ENCODE measurements at places on chromosomes 2 and 18.

DNA sequence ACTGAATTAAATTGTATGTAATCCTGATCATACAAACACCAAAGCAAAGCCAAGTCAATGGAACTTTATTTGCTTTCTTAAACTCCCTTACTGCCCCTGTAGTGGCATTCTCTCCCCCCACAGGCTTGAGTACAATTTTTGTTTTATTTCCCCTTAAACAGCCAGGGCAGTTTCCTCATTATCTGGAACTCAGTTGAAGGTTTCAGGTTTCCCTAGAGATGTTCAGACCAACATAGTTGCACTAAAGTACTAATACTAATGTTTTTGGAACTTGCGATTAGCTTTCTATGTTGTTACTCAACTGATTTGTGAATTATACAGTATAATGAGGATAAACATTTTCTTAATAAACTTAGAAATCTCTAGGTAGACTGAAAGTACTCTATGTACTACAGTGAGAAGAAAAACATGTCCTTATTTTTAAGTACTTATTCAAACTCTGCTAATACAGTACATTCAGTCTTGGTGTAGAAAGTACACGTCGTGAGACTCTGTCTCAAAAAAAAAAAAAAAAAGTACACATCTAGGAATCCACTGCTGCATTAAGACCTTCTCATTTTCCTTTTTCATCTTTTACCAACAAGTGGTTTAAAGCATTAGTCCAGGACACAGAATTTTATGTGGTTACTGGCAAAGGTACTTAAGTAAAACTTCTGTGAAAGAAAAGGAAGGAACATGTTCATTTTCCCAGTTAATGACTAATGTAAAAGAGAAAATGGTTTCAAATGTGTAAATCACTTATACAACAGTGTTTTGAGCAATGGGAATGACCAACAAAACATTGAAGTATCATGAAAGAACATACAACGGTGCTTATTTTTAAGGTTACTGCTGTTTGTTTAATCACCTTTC is 209.5 kb upstream of the SMAD7 start:
- DNase-seq: no peak

GRCh38 chr2:235976516-235976915 is 191.7 kb downstream of the GBX2 start:
- no peak for DNase-seq

GRCh38 chr18:24138789-24139616 is at the start of gene CABYR:
CABYR (plus strand) TSS chr18:24139062; CDS start chr18:24143115, 4,053 bp downstream.
- no peak for DNase-seq

DNA sequence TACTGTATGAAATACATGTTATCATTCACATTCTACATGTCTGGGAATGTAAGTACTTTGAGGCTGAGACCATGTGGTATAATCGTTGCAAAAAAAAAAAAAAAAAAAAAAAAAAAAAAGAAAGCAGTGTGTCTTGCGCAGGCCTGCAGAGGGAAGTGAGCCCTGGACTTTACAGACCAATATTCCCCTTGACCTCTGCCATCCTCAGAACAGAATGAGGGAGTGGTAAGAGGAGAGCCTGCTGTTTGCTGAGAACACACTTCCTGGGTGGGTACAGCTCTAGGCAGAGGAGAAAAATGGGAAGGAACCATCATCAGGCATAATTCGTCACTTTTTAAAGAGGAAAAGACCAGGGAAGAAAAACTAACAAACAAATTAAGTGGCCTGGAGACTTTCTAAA is 28.8 kb upstream of the TBC1D8 start:
- DNase-seq: no peak

- no peak for DNase-seq
Observed at GRCh38 chr18:48162956-48163737, 232.7 kb upstream of the SMAD2 start.

GRCh38 chr2:219736209-219736608 is 108.8 kb downstream of the SLC4A3 start:
- peak; percentile 57 for DNase-seq

DNA sequence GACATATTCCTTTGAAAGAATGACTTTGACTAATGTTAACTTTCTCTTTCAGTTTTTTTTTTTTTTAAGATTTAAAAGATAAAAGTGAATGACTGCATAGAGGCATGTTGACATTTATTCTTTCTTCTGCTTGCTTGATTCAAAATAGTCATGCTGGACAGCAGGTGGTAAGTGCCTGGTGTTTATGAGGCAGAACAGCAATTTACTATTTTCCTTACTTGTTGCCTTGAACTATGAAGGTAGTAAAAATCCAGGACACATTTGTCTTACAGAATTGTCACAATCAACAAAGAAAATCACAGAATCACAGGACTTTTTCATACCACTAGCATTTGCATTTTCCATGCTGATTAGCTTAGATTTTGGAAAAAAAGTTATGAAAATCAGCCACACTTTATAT is 388.3 kb downstream of the CTNNA2 start:
- DNase-seq: no peak

DNA sequence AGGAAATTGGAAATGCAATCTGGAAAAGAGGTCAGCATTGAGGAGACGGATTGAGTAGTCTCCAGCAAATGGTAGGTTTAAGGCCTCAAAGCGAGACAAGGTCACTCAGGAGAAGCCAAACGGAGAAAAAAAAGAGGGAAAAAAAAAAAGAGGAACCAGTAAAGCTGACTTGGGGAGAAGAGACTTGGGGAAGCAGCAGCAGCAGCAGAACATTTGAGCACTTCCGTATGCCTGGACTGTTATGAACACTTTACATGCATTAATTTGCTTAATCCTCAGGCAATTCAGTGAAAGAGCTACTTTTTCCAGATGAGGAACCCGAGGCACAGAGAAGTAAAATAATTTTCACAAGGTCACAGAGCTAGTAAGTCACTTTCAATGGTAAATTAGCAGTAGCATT is 81.3 kb downstream of the OSBPL6 start:
- DNase-seq: no peak

DNA sequence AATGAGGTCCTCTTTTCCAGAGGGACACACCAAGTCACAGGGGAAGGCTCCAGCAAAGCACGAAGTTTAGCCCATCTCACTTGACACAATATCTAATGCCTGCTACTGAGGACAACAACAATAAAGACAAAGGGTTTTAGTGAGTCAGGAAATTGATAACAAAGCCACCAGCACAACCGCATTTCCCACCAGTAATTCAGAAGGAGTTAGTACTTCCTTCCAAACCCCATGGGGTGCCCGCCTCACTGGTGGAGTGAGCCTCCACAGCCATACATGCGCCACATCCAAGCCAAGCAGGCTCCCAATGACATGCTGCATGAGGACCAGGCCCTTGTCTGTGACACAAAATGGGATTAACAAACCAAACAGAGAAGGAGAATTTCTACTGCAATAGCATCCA is 40.1 kb downstream of the MRPL35 start:
- DNase-seq: no peak

DNA sequence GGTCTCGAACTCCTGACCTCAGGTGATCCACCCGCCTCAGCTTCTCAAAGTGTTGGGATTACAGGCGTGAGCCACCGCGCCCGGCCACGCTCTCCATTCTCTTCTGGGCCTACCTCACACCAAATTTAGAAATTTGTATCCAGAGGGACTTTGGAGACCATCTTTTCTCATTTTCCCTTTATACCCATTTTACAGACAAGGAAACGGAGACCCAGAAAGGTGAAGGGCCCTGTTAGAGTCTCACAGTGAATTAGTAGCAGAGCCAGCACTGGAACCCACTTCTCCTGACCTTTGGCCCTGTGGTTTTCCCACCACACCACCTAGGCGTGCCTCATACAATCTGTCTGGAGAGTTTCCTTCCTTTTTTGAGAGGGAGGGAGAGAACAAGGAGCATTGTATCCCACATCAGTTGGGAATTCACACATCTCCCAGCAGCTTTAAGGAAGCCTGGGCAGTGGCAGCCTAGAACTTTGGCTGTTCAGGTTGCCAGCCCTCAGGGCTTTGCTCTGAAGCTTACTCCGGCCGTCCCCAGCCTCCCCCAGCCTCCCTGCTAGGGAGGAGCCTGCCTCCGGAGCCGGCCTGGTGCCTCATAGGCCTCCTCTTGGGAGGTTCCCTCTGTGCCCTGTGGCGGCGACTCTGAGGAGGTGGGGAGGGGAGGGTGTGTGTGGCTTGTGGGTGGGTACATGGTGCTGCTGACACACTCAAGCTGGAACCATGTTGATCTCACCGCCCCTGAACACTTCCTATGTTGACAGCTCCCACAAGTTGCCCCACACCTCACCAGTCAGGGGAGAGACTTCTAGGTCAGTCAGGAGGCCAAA is 13.8 kb downstream of the FOSL2 start:
- no peak for DNase-seq

- DNase-seq: no peak
Observed at GRCh38 chr2:236045251-236046235, 122.6 kb downstream of the GBX2 start.

GRCh38 chr2:38293152-38293865 is 83.8 kb downstream of the ATL2 start:
- DNase-seq: no peak

- DNase-seq: no peak
Observed at GRCh38 chr2:20609349-20609994, 41.4 kb downstream of the HS1BP3 start.

GRCh38 chr2:11720752-11721151 is 25.7 kb upstream of the LPIN1 start:
- no peak for DNase-seq

- DNase-seq: no peak
Observed at GRCh38 chr18:23258566-23259469, 123.5 kb downstream of the CABLES1 start.

GRCh38 chr2:205411558-205411957 is 270.7 kb upstream of the NRP2 start:
- no peak for DNase-seq

DNA sequence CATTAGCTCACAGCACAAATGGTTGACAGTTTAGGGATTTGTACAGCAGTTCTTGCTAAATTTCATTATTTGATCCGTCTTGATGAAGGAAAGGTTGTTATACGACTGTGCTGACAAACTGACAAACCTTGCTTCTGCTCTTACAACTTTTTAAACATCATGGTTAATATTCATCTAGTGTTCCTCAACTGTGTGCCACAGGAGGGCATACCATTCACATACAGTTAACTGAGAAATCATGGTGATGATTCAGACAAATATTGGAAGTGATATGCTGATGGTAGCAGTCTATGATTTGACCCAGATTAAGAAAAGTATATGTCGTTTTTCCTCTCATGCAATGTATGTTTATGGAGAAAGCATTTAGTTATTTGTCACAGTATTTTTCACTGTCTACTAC is 129.8 kb upstream of the FSIP2 start:
- peak; percentile 40 for DNase-seq

- DNase-seq: no peak
Observed at GRCh38 chr2:215431778-215432758, 3.8 kb downstream of the FN1 start.

GRCh38 chr2:30392097-30392496 is 54.9 kb upstream of the LCLAT1 start:
- no peak for DNase-seq

DNA sequence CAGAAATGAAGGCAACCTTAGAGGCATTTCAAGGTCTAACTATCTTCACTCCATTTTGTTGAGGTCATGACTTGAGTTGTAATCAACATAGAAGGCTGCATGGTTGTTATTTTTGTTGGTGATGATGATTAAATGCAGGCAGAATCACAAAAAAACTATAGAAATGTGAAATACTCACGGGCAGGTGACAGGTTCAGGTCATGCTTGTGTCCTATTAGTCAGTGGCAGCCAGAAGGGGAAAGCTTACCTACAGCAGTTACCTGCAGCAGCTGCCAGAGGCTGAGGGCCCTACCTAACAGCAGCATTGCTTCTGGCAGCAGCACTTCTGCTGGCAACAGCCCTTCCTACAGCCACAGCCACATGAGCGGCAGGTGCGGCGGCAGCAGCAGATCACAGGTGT is 394 bp downstream of the SCYGR3 start:
- no peak for DNase-seq

DNA sequence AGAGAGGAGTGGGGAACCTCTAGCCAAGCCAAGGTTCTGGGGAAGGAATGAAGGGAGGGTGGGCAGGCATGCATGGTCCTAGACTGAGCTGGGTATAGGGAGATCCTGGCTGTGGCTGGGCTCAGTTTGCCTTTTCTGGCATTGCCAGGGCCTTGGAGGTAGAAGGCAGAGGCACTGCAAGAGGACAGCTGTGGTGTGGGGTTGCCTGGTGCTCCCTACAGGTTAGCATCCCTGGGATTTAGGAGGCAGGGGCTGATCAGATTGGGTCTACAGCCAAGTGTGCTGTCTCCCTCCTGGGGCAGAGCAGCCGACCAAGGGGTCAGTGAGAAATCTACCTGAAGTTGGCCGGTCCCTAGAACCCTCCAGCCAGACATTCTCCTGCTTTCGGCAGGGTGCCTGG is 15.9 kb downstream of the ABCG8 start:
- no peak for DNase-seq

DNA sequence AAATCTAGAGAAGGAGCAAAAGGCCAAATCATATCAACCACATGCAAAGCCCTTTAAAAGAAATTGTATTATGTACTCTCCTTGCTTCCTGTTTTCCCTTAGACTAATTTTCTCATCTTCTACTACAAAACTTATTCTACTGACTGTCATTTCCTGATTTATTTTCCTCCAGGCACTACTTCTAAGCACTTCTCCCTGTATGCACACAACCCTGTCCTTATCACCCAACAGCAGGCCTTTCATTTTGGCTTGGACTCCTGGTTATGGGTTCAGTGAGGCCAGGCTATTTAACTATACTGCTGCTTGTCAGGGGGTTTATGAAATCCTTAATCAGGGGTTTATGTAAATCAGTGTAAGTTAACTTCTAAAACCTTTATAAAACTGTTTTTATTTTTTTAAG is 205.1 kb upstream of the FAM98A start:
- no peak for DNase-seq

- DNase-seq: no peak
Observed at GRCh38 chr18:61719671-61720070, 173.1 kb downstream of the RNF152 start.

DNA sequence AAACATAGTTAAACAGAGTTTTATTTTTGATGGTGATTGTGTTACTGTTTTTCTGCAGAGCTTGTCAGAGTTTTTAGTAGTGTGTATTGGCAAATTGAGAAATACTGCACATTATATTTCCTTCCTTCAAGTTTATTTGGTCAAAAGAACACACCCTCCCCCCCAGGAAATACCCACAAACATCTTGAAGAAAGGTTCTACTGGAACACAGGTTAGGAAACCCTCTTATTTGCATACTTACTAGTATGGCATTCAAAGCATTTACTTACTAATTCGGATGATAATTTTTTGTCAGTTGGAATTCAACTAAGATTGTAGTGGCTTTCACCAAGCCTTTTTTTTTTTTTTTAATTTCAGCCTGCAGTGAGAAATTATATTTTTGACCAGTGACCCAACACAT is 9.1 kb downstream of the CAB39 start:
- peak; percentile 26 for DNase-seq

GRCh38 chr2:205848601-205849000 is 166.3 kb downstream of the NRP2 start:
- no peak for DNase-seq
